Thoracic aorta (tissue), 2 donors: ENCODE measurements at places on chromosomes 5 and 9.

GRCh38 chr5:60700416-60700757 is 421 bp upstream of the DEPDC1B start:
- DNase-seq, result no peak

DNA sequence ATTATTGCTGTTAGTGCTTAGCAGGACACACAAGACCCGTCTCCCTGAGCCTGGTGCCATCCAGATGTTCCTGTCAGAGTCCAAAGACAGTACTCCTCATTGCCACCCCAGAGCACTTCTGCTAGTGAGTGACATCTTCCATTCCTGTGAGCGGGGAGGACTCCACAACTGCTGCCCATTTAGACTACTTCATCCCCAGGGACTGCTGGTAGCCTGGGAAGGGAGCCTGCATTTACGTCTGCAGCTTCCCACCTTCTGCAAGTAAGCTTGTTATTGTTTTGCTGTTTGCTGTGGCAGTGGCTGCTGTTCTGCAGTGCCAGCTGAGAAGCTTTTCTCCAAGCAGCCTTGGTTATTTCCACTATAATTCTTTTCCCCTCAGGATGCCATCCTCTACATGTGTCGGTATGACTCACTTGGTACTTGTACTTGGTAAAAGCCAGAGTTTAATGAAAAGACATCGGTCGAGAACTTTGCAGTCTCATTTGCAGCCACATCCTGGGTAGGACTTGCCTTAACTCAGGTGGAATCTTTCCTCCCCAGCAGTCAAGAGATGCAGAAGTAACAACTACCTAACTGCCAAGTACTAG is 10.6 kb upstream of the MAP1B start:
- DNase-seq, result no peak

- no peak for DNase-seq
These were observed 169.0 kb downstream of the SYK start for GRCh38 chr9:90970608-90971007.

GRCh38 chr9:85142968-85143367 is 473.4 kb downstream of the NTRK2 start:
- DNase-seq, result no peak

GRCh38 chr5:43065948-43066798 is 26.1 kb upstream of the ANXA2R start:
- DNase-seq, result no peak

GRCh38 chr5:139181835-139182452 is 16.2 kb downstream of the SIL1 start:
- no peak for DNase-seq

GRCh38 chr9:91395553-91396471 is 27.8 kb downstream of the NFIL3 start:
- no peak for DNase-seq

- no peak for DNase-seq
These were observed 67.6 kb downstream of the GHR start for GRCh38 chr5:42490831-42491230.

DNA sequence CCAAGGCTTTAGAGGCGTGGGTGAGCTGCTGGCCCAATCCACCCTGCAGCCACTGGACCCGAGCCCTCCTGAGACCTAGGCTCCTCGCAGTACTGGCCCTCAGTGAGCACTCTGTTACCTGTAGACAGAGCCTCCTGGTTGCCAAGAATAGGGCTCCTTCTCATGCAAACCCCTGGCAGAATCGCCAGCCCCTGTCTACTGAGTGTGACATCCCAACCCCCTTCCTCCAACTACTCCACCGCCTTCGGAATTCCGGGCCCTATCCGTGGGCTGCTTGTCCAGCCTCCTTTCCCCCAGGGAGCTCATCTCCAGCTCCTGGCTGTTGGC is 23.8 kb upstream of the COL5A1 start:
- DNase-seq, result no peak

DNA sequence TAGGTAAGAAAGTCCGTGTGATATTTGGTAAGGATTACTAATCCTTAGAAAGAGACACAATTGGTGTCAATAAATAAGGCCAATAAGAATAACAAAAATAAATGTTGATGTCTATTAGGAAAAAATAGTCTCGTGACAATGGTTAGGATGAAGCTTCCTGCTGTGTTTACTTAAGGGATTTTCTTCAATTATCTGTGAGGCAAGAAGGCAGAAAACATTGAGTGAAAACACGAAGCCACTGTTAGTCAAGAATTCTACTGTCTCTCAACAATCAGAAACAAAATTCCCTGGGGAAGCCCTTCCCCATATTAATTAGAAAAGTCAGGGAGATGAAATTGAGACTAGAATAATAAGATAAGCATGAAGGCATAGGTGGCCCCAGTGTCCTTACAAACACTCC is 149.0 kb downstream of the SYK start:
- no peak for DNase-seq

DNA sequence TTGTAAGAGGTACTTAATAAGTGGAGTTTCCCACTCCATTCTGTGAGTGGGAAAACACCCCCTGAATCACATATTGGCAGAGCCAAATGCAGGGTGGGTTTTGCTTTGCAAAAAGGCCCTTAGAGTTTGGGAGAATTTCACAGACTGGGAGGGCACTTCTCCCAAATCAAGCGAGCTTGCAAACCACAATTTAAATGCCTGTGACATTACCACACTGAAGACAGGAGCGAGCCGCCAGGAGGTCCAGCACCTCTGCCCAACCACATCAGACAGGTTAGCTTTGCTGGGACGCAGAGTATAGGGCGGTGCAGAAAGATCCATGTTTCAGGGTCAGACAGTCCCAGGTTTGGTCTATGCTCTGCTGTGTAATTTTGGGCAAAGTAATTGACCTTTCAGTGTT is 2.3 kb downstream of the ALAD start:
- no peak for DNase-seq

DNA sequence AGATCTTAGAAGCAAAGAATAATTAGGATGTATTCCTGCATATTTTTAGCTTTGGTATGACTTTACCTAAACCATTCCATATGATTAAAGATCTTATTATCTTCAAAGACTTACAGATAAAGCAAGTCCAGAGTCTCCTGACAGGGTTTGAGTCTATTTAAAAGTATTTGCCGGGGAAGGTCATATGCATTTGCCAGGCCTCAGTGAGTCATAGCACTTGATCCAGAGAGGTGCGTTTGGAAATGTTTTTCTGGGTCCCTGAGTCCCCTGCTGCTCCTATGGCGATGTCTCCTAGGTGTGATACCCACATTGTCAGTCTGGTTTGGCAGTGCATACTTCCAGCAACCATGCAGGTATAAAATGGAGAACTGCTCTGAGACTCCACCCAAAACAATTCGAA is 217.0 kb downstream of the FBXL7 start:
- DNase-seq, result no peak

GRCh38 chr5:173232499-173233346 is 2.3 kb downstream of the NKX2-5 start:
- DNase-seq, result no peak

DNA sequence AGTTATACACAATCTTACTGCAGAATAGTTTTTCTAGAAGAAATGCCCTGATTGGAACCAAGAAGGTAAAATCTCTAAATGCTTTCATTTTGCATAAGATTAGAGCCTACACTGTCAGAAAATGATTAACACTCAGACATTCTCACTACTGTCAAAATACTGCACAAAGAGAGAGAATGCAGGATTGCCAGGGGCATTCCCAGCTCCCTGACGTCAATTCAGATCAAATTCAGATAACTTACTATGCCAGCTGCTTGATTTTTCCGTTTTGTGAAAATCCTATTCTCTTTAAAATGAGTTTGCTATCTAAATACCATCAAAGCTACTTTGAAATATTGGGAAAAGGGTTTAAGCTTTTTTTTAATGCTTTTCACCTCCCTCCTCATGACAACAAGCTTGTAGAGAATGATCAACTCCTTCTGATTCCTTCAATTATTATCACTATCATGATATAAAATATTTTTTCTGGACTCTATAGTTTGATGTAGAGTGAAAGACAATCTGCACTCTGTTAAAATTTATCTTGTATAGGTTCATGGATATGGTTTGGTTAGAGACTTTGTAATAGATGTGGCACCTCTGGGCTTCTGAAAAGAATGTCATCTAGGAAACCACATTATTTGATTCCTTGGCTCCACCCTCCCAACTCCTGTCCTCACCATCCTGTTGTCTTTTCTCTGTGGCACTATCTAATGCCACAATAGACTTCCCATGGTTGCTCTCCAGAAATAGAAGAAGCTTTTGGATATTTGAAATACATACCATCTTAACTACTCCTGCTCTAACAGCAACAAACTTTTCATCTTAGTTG is 407.7 kb downstream of the PDE4D start:
- no peak for DNase-seq

DNA sequence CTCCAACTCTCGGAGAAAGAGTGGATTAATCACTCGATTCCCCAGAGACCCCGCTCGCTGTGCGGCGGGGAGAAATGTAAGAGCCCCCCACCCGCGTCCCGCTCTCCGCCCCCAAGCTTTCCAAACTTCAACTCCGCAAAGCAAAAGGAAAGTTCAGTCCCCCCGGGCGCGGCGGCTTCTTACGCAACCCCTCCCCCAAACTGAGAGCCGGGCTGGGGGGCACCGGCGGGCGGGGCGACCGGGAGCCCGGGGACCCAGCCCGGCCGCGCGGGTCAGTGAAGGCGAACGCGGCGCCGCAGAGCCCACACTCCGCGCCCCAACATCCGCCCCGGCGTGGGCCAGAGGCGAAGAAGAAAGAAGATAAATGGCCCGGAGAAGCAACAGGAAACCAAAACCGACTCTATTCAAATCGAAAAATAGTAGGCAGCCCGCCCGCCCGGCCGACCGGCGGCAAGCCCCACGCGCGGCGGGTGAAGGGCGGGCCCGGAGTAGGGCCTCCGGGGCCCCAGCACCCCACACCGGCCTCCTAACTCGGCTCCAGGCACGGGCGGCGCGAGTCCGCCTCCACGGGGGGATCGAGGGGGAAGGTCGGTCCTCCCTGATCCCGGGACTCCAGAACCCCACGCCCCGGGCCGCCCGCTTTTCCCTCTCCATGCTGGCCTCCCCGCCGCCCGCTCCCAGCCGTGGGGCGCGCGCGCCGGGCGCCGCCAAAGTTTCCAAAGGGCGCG is 720 bp downstream of the NOTCH1 start:
- DNase-seq, result no peak

DNA sequence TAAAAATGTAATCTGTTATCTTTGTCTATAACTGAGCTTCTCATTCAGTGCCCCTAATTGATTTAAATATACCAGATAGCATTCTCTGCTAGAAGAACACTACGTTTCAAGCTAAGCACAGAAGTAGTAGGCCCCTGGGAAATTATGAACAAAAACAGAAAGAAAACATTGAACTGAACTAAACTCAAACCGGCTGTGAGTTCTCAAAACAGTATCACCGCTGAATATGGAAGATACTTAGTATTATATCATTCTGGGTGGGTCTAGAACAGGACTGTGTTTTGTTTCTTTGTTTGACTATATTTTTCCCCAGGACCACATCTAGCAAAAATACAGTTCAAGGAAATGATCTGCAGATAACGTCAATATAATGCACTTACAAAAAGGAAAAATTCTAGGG is 95.1 kb upstream of the HMHB1 start:
- no peak for DNase-seq

- DNase-seq, result no peak
These were observed 64.1 kb downstream of the ANKH start for GRCh38 chr5:14807471-14807870.

DNA sequence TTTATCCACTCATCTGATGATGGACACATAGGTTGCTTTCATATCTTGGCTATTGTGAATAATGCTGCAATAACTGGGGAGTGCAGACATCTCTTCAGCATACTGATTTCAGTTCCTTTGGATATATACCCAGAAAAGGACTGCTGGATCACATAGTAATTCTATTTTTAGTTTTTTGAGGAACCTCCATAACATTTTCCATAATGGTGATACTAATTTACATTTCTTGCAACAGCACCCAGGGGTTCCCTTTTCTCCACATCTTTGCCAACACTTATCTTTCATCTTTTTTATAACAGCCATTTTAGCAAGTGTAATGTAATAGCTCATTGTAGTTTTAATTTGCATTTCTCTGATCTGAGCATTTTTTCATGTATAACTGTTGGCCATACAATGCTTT is 34.1 kb upstream of the NR4A3 start:
- no peak for DNase-seq

GRCh38 chr5:150596826-150597225 is 43.6 kb upstream of the SYNPO start:
- no peak for DNase-seq

DNA sequence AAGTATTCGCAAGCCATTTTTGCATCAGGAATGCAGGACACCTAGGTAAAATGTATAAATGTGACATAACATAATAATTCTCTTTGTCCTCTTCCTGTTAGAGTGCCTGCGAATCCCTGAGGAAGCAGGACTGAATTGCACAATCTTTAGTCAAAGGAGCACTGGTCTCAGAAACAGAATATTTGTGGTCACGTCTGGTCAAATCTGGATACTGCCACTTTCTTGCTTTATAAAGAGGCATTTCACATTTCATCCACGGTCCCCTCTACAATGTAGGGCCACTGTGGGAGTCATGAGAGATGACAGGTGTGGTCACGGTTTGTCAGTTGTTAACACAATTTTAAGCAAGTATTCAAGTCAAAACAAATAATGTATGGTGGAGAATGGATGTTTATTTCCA is 564.0 kb downstream of the IRX1 start:
- DNase-seq, result no peak

DNA sequence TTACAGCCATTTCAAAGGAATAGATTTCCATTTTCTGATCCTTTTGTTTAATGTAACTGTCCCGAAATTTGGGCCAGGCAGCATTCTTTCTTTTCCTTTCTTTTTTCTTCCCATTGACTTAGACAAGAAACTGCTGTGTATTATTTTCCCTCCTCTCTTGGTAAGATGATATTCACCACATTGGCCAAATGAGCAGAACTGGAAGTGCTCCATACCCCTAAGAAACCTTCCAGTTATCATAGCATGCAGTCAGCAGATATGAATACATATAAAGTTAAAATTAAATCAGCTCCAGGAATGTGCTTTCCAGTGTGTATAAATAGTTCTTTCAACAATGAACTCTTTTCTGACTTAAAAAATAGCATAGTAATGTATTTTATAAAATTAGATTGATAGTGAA is 168.5 kb upstream of the GAS1 start:
- no peak for DNase-seq

- peak; percentile 66 for DNase-seq
These were observed 8.8 kb upstream of the TENT4A start for GRCh38 chr5:6704361-6704851.

DNA sequence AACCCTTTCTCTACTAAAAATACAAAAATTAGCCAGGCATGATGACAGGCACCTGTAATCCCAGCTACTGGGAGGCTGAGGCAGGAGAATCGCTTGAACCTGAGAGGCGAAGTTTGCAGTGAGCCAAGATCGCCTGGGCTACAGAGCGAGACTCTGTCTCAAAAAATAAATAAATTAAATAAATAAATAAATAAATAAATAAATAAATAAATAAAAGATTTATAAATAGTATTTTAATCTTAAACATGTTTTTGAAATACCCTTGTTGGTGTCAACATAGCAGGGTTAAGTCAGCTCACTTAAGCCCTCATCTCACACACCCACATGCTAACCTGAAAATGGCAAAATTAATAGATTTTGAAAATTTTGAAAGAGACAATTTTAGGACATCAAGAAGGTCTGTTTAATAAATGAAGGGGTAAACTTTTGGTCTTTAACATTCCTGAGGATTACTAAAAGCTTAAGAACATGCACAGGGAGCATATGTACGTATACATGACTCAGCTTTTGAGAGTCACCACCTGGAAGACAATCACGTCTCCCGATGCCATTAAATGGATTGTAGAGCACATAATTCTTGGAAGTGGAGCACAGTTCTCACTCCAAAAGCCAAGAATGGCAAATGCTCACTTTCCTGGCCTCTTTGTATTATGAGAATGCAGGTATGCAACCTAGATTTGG is 202.5 kb downstream of the GDNF start:
- DNase-seq, result no peak

- DNase-seq, result no peak
These were observed 28.3 kb downstream of the RASGRF2 start for GRCh38 chr5:80988419-80988935.

GRCh38 chr5:148523139-148523538 is 131.2 kb downstream of the HTR4 start:
- no peak for DNase-seq
